ENCODE measurements at places on chromosomes 5 and 9.

DNA sequence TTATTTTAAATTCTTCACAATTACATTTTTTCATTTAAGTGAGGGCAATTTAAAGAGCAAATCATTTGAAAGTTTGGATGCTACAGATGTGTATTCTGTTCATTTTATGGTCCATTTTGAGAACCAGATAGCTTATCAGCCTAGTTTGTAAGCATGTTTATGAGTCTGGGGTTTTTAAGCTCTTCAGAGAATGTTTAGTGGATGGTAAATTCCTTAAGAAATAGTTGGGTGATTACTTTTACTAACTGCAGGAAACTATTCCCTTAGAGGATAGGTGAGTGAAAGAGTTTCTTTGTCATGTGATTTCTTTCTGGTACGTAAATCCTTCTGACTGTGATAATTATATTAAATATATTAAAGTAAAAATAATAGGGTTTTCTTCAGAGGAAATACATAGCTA is 17.6 kb downstream of the RASGRF2 start:
- DNase-seq = no peak

DNA sequence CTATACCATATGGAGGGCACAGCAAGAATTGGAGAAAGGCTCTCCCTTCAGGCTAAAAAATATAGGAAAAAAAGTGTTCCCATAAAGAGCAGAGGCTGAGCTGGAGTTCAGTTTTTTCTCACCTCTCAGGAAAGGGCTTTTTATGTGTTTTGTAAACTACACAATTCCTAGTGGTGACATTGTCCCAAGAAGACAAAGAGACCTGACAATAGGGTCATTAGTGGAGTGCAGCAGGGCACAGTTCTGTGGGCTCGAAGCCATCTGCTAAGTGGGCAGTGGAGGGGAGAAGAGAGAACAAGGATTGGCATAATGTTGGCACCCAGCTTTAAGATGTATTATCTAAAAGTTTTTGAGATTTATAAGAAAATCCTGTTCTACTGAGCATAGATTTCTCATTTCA is 162.5 kb downstream of the HCN1 start:
- no peak for DNase-seq

DNA sequence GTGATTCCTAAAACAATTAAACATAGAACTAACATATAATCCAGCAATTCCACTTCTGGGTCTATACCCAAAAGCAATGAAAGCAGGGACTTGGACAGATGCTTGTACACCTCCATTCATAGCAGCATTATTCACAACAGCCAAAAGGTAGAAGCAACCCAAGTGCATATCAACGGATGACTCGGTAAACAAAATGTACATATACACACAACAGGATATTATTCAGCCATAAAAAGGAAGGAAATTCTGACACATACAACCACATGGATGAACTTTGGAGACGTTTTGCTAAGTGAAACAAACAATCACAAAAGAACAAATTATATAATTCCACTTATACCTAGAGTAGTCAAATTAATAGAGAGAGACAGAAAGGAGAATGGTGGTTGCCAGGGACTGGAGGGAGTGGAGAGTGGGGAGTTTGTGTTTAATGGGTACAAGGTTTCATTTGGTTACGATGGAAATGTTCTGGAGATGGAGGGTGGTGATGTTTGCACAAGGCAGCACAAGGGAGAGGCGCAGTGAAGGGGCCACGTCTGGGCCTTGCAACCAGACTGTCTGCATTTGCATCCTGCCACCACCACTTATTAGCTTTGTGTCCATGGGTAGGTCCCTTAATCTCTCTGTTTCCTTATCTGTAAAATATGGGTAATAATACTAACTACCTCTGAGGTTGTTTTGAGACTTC is 36.3 kb upstream of the RLN1 start:
- no peak for DNase-seq

GRCh38 chr5:5378531-5378930 is 43.9 kb upstream of the ICE1 start:
- DNase-seq = no peak

GRCh38 chr5:42361315-42361688 is 61.9 kb upstream of the GHR start:
- no peak for DNase-seq

GRCh38 chr5:112412346-112412745 is 6.7 kb downstream of the EPB41L4A start:
- no peak for DNase-seq

GRCh38 chr9:73402081-73403028 is 250.7 kb downstream of the ANXA1 start:
- no peak for DNase-seq

DNA sequence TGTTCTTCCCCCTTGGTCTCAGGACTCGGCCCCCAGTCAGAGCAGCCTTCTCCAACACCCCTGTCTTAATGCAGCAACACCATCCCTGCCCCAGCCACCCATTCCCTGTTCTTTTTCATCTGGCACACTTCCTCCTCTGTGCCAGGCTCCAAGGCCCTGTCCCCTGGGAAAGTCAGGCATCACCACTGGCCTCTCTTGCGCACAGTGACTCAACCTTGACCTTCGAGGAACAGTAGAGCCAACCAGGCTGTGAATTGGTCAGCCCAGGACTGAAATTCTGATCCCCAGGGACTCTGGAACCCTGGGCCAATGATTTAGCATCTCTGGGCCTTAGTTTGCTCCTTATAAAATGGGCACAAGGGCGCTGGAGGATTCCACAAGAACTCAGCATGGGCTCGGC is 10.5 kb upstream of the RALGDS start:
- no peak for DNase-seq

DNA sequence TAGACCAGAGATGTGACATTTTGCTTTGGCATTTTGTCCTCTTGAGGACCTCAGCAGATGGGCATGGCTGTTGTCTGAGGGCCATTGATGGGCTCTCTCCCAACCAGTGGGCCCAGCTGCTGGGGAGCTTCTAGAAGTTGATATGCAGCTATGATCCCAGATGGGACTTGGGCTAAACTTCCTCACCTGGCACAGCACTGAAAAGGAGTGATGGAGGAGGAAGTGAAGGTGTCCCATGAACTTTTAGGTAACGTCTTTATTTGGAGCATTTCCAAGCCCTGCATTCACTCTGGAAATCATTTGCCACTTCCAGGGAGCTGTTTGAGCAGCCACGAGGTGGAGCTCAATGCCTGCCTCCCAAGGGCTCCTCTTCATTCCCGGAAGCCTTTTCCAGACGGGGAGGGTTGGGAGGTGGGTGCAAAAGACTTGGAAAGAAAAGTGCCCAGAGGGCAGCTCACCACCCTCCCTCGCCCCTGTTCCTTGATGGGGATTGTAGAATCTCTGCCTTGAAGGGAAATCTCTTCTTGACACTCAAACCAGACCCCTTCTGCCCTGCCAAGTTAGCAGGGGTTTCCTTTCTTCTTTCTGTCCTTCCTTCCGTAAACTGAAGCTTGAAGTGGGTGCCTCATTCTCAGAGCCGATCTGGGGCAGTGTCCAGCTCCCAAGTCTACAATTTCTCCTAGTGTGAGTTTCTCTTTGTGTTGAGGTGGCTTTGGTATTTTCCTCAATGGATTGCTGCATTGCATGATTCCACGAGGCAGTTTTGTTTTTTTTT is 18.1 kb upstream of the NEUROG1 start:
- no peak for DNase-seq

DNA sequence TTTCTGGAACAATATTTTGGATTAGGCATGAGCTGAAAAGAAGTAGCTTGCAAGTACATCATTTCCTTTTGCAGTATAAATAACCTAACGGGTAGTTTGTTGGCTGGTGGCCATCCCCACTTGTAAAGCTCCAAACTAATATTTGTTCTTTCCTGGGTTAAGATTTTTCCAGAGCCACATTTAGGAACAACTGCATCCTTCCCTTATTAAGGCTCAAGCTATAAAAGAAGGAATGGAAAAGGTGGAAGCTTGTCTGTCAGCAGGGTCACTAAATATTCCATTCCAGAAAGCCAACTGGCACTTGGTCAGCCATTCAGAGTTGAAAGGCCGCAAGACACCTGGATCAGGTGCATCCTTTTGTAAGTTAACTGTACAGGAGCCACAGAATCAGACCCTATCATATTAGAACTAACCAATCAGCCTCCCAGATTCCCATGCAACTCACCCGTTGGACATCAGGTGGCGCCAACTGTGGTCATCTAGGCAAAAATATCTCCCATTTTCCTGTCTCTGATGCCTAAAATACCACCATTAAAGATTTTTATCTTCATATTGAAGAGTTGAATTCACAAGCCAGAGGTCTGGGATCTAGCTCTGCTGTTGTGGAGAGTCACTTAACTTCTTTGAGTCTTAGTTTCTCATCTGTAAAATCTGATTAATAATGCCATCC is 82.9 kb downstream of the PTCD2 start:
- DNase-seq = no peak

DNA sequence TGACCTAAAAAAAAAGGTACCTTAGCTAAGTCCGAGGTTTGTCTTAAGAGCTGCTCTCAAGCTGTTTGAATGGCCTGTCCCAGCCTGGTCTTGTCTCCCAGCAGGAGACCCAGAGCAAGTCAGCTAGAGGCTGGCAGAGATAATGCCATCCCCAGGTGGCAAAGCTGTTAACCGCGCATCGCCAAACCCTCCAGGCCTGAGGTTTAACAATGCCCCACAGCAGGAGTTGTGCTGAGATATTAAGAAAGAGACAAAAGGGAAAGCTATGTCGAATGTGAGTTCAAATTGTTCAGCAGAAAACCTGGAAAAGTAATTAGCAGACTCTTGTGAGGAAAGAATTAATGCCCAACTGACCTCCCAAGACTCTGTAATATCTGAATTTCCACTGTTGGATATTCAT is 187.1 kb downstream of the FSTL4 start:
- no peak for DNase-seq

DNA sequence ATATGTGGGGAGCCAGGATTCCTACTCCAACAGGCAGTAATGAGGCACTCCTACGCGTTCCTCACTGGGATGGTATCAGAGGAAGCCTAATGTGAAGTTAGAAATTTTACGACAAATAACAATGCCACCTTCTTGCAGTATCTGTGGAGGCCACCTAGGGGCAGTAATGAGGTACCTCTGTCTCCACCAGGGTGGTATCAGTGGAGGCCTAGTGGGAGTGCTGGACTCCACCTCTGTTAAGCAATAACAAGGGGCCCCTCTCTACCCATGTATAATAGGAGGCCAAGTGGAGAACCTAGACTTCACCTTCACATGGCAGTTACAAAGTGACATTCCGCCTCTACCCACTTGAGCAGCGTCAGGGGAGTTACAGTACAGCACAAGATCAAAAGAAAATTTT is 147.9 kb downstream of the PLPPR1 start:
- DNase-seq = peak; percentile 15

DNA sequence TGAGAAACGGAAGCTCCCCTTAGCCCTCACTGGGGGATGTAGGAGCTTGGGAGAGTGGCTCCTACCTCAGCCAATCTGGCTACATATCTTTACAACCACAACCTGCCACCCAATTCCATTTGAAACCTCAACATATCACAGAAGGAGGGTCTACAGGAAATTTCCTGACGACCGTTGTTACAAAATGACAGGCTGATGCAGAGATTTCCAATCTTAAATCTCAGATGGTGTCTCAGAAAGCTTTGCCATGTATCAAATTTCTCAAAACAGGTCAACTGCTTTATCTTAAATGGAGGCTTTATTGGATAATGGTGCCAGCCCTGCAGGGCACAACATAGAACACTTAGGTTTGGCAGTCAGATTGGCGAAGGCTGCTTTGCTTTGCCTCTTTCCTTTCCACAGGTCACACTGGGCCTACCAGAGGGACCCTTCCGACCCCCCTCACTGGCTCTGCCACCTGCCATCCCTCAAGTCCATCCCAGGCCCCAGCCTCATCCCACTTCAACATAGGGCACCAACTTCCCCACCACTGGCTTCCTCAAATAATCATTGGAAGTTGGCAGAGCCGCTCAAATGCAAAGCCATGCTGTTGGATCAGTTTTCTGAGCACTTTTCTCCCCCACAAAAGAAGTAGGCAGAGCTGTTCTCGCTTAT is 11.1 kb upstream of the SPATA31E1 start:
- no peak for DNase-seq

DNA sequence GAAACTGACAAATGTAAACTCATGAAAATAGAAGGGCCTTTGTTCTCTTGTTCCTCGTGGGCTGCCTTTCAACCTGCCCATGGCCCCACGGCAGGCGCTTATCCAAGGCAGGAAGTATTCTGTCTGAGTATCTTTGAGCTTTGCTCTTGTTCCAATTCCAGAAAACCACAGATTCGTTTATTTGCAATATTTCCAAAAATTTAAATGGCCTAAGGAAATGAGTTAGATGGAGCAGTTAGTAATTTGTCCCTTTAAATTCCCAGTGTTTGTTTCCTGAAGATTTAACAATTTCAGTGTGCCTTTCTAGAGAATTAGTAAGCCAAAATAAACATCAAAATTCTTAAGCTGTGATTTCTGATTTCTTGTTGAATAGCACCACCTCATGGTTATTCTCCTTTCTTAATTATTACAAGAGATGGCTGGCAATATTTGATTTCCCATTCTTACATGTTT is 299.4 kb upstream of the RASA1 start:
- no peak for DNase-seq

- no peak for DNase-seq
Measured at GRCh38 chr5:17361331-17361730, 136.7 kb upstream of the TAF11L2 start.
